Thoracic aorta (tissue), 2 donors: ENCODE measurements at places on chromosomes 3 and 15.

- DNase-seq: no peak
Measured at GRCh38 chr15:91150502-91151160, 50.6 kb downstream of the SV2B start.

DNA sequence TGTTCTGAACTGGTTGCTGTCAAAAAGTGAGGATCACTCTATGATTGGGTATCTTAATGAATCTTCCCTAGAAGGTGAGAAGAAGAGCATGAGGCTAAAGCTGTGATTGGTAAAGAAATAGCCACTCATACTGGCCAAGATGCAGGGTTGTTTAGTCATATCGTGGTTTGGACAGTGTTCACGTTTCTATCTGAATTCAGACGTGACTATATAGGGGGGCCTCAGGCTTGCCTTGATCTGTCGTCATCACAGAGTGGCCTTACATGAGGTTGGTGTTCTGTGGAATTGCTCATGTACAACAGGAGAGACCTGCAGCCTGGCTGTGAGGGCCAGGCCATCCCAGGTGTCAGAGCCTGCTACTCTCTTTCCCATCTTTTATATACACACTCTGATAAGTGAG lies 12.4 kb downstream of the RTP2 start:
- no peak for DNase-seq

DNA sequence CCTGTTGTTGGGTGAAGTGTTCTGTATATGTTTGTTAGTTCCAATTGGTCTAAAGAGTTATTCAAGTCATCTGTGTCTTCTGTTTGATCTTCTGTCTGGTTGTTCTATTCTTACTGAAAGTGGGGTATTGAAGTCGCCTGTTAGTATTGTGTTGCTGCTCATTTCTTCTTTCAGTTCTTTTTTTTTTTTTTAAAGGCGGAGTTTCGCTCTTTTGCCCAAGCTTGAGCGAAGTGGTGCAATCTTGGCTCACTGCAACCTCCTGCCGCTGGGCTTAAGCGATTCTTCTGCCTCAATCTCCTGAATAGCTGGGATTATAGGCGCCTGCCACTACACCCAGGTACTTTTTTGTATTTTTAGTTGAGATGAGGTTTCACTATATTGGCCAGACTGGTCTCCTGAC lies 23.5 kb downstream of the PFN2 start:
- DNase-seq: no peak

DNA sequence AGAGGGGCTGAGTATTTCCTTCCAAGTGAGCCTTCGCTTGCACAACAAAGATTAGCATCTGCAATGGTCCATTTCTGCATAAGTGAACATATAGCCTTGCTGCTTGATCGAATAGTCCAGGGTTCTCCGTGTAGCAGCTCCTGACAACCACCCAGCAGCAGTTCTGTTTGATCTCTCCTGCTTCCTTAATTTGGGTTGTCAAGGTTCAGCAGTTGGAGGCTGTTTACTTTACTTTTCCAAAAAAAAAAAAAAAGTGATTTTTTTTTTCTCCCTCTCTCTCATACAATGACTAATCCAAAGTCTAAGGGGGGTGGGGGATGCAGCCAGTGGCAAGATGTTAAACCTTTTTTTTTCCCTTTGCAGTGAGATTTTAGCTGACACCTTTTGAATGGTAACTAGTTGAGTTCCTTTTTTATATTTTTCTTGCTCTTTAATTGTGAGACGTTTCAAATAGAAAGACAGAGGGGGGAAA lies 3.6 kb downstream of the FOXP1 start:
- DNase-seq: no peak

DNA sequence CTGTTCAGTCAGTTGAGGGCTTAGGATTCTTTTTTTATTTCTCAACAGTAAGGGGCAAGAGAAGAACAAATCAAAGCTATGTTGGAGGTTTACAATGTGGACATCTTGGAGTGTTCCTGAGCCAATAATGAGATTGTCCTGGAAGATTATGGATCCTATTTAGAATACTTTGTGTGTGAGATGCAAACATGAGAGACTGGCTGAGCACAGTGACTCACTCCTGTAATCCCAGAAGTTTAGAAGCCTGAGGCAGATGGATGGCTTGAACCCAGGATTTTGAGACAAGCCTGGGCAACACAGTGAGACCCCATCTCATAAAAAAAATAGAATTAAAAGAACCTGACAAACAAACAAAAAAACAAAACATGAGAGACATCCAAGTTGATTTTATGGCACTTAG lies 351.6 kb downstream of the GAP43 start:
- DNase-seq: no peak

DNA sequence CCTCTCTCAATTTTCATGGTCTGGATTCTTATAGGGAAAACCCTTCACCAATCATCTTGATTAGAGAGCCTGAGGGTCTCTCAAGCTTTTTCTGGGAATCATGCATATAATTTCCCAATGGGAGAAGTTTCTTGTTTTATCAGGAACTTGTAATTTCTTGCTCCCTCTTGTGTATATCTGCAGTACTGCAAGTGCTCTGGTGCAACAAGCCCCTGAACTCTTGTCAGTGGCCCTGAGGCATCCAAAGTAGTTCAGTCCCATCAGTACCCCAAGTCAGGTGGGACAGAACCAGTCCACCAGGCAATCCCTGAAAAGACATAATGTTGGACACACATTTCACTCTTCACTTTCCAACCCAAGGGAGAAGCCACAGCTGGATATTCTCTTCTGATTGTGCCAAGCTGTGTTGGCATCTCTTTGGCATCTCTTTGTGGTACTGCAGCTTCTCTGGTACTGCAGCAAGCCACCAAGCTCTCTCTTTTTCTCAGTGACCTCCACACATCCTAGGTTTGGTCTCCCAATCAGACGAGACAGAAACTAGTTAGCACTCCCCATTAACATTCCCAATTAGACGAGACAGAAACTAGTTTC lies 214.5 kb downstream of the ZIC4 start:
- DNase-seq: no peak

- DNase-seq: no peak
Measured at GRCh38 chr15:75640483-75641178, 607 bp upstream of the IMP3 start.

DNA sequence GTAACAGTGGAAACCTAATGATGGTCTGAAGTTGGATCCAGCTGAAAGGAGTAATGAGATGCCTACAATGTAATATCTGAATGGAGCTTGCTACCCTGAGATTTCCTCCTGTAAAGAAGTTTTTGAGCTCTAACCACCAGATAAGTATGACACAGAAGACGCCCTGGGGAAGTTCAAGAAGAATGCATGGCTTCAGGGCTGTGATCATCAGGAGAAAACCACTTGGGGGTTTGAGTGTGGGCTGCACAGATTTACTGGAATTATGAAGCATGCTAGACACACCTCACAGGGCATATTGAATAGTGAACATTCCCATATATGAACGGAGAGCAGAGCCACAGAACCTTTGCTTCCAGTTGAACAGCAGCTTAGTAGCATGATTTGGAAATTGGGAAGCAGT lies 10.6 kb upstream of the CCDC80 start:
- no peak for DNase-seq
